ENCODE measurements at places on chromosomes 1 and 21.

- no peak for DNase-seq
Measured at GRCh38 chr1:45488666-45489377, 2.1 kb downstream of the TESK2 start.

- DNase-seq: no peak
Measured at GRCh38 chr1:213852107-213852506, 135.7 kb upstream of the PROX1 start.

DNA sequence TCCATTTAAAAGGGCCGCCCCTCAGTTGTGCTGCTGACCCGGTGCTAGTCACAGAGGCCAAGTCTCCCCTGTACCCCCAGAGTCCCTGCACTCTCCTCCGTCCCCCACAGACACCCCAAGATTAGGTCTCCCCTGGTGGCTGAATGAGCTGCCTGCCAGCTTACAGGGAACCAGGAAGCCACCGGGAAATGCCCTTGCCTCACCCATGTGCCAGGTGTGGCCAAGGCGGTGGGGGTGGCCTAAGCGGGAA, 32.7 kb downstream of the HSPG2 start:
- no peak for DNase-seq

DNA sequence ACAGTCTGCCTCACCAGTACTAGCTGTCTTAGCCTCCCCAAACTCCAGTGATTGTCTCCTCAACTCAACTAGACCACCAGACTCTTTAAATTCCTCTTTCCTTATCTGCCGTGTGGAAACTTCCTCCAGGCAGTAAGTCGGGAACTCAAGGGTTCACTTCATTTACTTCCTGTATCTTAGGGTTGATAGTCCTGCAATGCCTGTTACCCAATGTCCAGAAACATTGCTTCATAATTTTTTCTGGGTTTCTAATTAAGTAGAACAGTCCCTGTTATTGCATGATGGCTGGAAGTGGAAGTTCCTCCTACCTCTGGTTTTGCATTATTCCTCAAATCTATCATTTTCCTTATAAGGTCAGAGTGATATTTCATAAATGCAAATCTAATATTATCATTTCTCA, 60.8 kb upstream of the RNF11 start:
- DNase-seq: no peak

- no peak for DNase-seq
Measured at GRCh38 chr1:27600498-27601175, 3.3 kb downstream of the AHDC1 start.

DNA sequence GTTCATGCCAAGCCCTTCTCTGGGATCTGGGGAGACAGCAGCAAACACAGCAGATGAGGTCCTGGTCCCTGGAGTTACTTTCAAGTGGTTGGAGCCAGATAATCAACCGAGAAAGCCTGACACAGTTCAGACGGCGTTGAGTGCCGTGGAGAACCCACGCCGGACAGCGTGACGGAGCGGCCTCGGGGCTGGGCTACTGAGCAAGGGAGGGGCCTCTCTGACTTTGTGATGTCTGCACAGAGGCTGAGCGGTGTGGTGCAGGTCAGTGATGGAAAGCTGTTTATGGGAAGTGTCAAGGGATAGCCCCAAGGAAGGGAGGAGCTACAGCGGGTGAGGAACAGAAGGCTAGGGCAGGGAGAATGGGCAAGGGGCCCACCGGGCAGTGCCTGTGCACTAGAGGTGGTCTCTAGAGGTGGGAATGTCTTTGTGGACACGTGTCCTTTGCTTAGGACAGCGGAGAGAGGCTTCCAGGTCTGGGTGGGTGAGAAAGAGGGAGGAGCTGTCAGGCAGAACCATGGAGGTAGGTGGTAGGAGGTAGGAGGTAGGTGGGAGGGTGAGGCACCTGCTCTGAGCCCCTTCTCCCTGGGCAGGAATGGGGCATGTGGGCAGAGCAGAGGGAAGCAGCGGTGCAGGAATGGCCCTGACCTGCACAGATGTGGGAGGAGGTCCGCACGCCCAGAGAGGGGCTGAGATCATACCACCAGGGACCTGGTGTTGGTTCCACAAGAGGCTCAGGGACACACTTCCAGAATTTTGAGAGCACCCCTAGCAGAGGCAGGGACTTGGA, 62.8 kb downstream of the RUNX3 start:
- no peak for DNase-seq

GRCh38 chr1:169676001-169676400, 35.4 kb downstream of the SELL start:
- no peak for DNase-seq

- DNase-seq: no peak
Measured at GRCh38 chr1:198167436-198167934, 10.7 kb downstream of the NEK7 start.

DNA sequence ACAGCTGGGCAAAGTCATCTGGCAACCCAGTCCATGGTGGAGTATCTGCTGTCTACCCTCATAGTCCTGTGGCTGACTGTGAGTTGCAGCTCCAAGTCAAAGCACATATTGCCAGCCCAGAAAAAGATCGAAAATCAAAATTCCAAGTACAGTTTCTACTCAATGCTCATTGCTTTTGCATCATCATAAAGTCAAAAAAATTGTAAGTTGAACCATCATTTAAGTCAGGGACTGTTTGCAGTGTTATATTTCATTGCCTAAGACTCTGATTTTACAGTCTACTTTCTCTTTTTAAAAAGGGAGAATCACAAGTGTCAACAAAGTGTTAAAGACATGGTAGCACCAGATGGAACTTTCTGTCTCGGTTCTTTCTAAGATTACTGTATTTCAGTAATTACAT, 22.7 kb upstream of the MAN1C1 start:
- DNase-seq: no peak

Data from NCI-H524 (cell line).